ENCODE measurements at places on chromosomes 2 and 18. TPM values are rescaled to one million over a fixed set of nuclear protein-coding genes. Genes with fewer than 3 reads are reported as not detected.

G6PC2 gene
- not detected for polyA plus RNA-seq

OXER1 gene
- 0.68 TPM for polyA plus RNA-seq

C1QL2 gene
- not detected for polyA plus RNA-seq

SLC5A7 gene
- not detected for polyA plus RNA-seq

ANKRD12 gene
- 35.7 TPM for polyA plus RNA-seq

DNA sequence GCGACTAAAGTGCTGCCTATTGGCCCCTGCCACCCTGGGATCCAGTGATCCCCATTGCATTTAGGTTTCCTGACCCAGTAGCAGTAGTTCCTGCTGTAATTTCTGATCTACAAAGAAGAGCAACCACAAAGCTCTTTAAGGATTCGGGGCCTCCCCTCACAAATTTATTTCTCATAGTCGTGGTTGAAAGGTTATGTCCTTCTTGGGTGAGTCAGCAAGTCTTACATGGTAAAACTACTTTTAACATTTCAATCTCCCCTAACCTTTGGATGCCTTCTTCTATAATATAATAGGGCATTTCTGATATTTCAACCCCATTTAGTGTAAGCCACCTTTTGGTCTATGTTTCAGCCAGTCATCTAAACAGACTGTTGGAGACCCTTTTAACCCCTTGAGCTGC, 14.9 kb downstream of the PIKFYVE start:
- no peak overlapping the region for H3K27ac ChIP-seq
- H3K4me1 ChIP-seq = peaks cover 22% of the 10 kb centered on the region
- no peaks in the 10 kb centered on the region for H3K27me3 ChIP-seq
- H3K36me3 ChIP-seq = peaks cover 46% of the 10 kb centered on the region

DNA sequence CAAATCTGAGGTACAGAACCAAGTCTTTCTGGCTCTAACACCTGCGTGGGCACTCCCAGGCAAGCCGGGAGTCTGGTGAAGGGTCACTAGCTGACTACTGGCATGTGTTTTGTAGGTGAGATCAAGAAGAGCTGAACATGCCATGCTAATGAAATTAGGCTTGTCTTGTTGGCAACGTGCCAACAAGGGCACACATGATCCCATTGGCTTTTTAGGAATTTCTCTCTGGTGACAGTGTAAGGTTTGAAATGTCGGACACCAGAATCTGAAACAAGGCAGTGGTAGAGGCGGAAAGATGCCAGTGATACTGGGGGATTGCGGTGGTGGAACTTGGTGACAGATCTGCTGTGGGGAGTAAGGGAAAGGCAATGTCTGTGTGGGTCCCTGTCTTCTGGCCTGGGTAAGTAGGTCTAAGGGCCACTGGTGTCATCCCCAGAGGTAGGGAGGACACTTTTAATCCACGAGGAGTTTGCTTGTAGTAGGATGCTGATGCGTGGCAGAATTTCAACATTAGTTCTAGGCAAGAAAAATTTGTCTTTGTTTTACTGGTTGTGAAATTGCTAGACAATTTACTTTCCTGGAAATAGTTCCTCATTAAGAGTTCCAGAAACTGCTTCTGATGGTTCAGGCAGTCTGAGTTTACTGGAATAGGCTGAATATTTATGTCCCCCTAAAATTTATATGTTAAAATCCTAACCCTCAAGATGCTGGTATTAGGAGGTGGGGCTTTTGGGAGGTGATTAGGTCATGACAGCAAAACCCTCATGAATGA, 52.6 kb upstream of the ACMSD start:
- H3K27me3 ChIP-seq = no peaks in the 10 kb centered on the region
- DNase-seq = no peak
- H3K36me3 ChIP-seq = no peaks in the 10 kb centered on the region
- no peak overlapping the region for H3K4me3 ChIP-seq

- peaks cover 3% of the 10 kb centered on the region for H3K36me3 ChIP-seq
- peaks cover 7% of the 10 kb centered on the region for H3K27me3 ChIP-seq
- H3K4me1 ChIP-seq = peaks cover 13% of the 10 kb centered on the region
Measured at GRCh38 chr2:128733450-128733849, 414.8 kb upstream of the HS6ST1 start.

- H3K36me3 ChIP-seq = no peaks in the 10 kb centered on the region
- no peak for DNase-seq
- no peak overlapping the region for H3K27ac ChIP-seq
- peaks cover 12% of the 10 kb centered on the region for H3K4me1 ChIP-seq
- H3K4me3 ChIP-seq = no peak overlapping the region
- peaks cover 62% of the 10 kb centered on the region for H3K27me3 ChIP-seq
Measured at GRCh38 chr2:196589419-196589818, 50.1 kb upstream of the CCDC150 start.

GRCh38 chr18:63161761-63162195, 157.8 kb downstream of the BCL2 start:
- H3K4me3 ChIP-seq = peak overlapping the region; percentile 79
- H3K27ac ChIP-seq = peak overlapping the region; percentile 98
- H3K36me3 ChIP-seq = no peaks in the 10 kb centered on the region
- H3K4me1 ChIP-seq = peaks cover 92% of the 10 kb centered on the region
- no peaks in the 10 kb centered on the region for H3K27me3 ChIP-seq

GRCh38 chr18:76806301-76806700, 16.1 kb upstream of the ZNF236 start:
- no peak overlapping the region for H3K27ac ChIP-seq
- DNase-seq = no peak
- H3K4me3 ChIP-seq = no peak overlapping the region
- H3K4me1 ChIP-seq = peaks cover 16% of the 10 kb centered on the region
- H3K27me3 ChIP-seq = no peaks in the 10 kb centered on the region

Data from naive B cell (primary cell).